ENCODE measurements at places on chromosomes 7 and 10.

DNA sequence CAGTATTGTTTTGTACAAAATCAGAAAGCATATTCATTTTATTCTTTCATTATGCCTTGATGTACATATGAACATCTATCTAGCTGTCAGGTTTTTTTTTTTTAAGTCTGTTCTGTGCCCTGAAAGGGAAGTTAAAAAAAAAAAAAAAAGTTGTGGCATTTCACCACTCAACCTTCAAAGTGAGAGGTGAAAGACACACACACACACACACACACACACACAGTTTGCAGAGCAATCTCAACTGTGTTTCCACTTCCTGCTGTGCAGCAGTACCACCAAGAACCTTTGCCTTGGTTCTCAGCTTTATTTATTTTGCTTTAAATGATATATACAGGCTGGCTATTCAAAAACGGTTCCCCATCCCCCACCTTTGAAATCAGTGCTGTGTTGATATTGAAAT, 955.6 kb downstream of the GATA3 start:
- peak; percentile 1 for DNase-seq

GRCh38 chr10:67665491-67665890, 30.5 kb downstream of the CTNNA3 start:
- DNase-seq = no peak

GRCh38 chr7:152202056-152202455, 176.6 kb downstream of the GALNT11 start:
- no peak for DNase-seq

DNA sequence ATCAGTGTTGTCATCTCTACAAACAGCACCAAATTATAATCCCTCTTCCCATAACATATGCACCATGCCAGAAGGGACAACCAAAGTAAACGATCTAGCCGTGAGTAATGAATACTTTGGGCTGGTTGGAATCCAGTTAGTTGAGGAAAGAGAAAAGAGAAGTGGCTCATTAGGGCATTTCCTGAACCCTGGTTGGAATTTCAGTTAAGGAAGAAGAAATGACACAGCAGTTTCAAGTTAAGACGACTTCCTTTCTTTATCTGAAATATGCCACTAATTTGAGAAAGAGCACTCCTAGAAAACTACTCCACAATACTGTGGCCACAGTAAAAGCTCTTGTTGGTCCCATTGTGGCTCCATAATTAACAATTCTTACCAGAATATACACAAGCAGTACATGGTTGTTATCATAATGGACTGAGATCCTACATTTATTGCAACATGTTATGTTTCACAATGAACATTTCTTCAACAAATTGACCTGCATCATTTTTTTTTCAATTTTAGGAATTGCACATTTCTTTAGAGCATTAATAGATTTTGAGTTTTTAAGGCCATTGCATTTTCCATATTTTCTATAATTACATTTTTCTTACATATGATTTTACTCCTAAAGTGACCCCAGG, at the start of gene TFEC:
TFEC (minus strand) TSS at position 113 of the 626 bp plus-strand sequence. CDS start 46,322 bp downstream, outside the sequence.
- DNase-seq = no peak

- DNase-seq = no peak
Measured at GRCh38 chr10:76080451-76080850, 649.0 kb downstream of the LRMDA start.

GRCh38 chr10:29841724-29842649, 207.2 kb upstream of the SVIL start:
- DNase-seq = no peak

DNA sequence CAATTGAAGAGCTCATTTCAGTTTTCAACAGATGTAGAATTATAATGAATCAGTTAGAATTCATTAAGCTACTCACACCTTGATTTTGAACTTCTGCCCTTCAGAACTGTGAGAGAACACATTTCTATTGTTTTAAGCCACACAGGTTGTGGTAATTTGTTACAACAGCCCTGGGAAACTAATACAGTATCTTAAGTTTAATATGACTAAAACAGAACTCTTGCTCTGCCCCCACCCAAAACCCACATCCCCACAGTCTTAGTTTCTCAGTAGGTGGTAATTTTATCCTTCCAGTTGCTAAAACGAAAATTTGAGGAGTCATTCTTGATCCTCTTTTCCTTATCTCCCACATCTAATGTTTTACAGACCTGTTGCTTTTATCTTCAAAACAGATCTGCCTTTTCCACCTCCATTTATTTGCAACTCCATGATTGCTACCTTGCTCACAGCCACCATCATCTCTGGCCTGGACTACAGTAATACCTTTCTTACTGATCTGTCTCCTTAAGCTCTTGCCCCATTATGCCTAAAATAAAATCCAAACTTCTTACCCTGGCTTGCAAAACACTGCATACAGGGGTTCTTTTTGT, 72.8 kb upstream of the NXPH1 start:
- DNase-seq = no peak

DNA sequence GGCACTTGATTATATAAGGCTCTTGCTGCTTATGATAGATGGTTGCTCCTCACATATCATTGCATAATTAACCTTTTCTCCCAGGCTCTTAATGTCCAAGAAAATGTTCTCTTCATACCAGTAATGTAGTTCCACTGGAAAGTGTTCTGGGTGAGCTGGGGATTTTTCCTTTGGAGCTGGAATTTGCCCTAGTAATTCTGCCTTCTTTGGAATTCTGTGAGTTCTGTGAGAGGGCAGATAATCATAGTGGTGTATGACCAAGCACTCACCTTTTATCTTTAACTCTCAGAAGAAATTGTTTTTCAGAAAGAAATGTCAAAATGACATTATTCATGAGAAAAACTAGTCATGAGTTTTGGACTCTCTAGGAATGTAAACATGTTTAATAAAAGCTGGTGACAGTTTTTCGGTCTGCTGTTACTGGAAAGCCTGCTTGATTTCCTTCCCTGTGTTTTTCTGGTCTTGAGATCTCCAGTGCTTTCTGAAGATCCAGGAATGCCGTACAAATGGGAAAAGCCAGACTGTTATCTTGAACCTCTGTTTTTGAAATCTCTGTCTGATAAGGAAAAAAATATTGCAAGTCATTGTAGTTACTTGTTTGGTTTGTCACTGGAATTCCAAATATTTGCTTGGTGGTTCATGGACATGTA, 148.3 kb upstream of the PRPS1L1 start:
- DNase-seq = no peak

DNA sequence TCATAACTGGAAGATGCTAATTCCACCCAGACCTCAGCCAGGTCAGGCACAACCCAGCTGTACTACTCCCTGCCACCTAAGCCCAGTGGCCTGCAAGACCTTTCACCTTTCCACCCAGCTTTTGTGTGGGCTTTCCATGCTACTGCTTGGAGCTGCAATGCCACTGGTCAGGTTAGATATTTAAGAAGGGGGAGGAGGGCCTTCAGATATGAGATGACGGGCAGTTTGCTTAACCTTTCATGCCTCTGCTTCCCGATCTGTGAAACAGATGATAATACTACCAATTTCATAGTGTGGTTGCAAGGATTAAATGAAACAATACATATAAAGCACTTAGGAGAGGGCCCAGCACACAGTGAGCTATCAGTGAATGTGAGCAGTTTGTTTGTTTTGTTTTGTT, 20.9 kb downstream of the STOX1 start:
- DNase-seq = no peak

- no peak for DNase-seq
Measured at GRCh38 chr10:91514787-91515186, 104.6 kb downstream of the HECTD2 start.

DNA sequence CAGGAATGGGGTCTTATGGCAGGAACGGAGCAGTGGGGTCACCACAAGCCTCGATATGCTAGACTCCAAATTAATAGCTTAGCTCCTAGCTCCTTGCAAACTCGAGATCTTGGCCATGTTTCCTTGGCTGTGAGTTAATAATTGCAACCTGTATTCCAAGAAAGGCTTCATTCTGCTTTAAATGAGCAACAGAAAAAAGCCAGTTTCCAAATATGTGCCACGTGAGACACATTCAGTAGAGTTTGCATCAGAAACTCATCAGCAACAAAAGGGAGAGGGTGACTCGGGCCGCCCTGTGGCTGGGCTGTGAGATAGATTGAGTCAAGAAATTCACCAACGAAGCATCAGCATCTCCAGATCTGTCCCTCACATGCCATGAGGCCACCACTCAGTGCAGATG, 112.0 kb downstream of the NPTX2 start:
- DNase-seq = no peak

DNA sequence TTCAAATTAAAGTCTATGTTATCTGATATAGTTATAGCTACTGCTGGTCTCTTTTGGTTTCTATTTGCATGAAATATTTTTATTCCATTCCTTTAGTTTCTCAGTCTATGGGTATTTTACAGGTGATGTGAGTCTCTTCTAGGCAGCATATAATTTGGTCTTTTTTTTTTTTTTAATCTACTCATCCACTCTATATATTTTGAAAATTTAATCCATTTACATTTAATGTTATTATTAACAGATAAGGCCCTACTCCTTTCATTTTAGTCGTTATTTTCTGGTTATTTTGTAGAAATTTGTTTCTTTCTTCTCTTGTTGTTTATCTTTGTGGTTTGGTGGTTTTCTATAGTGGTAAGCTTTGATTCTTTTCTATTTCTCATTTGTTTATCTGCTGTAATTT, 58.8 kb downstream of the MALRD1 start:
- no peak for DNase-seq

- DNase-seq = no peak
Measured at GRCh38 chr7:38220452-38220851, 42.4 kb downstream of the STARD3NL start.

DNA sequence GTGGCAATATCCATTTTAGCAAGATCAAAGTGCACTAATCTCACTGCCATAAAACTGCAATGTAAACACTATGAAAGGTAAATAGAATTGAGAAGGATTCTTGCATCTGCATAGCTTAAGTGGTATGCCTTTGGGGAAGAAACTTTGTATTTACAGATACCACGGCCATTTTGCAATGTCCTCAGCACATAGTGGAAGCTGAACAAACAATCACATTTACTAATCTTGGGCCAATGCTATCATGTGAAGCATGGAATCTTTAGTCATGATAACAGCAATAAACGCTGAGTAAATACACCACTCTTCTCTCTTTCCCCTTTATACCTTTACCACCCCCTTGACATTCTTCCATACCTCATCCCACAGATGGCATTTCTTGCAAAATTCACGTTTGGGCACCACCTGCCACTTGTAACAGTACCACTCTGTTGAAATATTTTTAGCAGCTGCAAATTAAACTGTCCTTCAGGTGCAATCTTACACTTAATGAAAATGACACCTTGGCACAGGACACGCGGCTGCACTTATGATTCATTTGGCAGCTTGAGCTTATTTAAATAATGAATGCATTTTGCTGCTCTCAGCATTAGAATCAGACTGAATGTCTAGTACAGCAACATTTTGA, 171.8 kb downstream of the SEMA3A start:
- no peak for DNase-seq

DNA sequence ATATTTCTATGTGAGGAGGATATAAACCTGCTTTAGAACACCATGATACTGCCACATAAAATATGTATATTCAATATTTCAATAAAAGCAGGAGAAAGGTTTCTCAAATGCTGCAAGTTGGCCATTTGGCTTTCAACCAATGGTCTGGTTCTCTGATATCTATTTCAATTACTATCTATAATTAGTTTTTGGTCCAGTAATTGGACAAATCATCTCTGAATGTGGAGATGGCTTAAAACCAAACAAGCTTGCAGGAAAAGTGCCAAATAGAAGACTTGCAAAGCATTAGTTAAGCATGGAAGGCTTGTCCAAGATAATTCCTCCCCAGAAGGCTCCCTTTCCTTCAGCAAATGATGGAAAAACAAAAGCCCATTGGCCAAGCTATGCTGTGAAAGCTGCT, 140.1 kb downstream of the CPEB3 start:
- no peak for DNase-seq

DNA sequence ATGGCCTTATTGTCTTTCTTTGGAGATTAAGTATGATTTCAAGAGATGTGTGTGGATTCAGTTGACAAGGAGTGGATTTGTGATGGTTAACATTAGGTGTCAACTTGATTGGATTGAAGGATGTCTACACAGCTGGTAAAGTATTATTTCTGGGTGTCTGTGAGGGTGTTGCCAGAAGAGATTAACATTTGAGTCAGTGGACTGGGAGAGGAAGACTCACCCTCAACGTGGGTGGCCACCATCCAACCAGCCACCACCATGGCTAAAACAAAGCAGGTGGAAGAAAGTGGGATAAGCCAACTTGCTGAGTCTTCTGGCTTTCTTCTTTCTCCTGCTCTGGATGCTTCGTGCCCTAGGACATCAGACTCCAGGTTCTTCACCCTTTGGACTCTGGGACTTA, 76.1 kb downstream of the GPR37 start:
- no peak for DNase-seq

DNA sequence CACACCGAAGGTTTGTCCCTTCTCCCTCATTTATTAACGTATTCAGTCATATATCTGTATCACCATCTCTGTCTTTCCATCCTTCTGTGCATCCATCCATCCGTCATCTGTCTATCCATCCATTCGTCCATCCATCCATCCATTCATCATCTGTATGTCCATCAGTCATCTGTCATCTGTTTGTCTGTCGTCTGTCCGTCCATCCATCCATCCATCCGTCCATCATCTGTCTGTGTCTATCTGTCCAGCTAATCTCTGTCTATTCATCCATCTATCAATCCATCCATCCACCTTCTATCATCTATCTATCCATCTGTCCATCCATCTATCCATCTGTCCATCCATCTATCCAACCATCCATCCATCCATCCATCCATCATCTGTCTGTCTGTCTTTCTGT, 213.9 kb downstream of the TYW1 start:
- DNase-seq = no peak

- DNase-seq = no peak
Measured at GRCh38 chr10:111261081-111261615, 184.3 kb downstream of the ADRA2A start.

DNA sequence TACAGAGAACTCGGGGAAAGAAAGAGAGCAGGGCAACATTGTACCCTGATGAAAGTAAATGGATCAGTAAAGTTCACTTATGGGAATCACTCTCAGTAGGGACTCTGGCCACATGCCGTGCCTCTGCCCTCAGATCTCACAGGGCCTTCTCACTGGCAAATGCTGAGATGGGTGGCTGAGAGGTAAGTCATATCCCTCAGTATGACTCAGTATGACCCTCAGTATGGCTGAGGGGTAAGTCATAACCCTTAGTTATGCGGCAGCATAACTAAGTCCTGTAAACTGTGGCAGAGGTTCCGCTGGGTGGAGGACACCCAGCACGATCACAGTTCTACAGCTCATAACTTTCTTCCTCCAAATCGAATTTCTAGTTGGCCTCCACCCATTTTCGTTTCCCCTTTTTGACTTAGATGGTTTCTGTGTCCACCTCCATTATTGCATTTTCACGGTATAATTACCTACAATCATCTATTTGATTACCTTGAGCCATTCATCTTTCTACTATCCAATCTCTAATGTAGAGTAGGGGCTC, 26.5 kb upstream of the WNT16 start:
- no peak for DNase-seq

DNA sequence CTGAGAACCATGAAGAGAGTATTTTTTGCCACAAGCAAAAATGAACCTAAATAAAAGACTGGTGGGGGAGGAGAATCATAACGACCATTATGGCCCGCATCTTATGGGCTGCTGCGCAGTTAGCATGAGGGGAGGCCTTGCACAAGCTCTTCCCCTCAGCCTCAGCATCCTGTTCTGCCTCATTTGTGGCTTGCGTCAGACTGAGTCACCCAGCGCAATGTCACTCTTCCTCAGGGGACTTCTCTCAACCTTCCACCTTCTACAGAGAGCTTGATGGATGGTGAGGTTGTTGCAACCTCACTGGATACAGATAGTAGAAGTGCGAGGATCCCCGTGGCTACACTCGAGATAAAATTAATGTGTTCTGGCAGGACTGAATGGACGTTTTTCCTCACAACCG, 16.8 kb upstream of the GPR15LG start:
- DNase-seq = no peak
